Right ventricle myocardium inferior (tissue), 1 donor: ENCODE measurements at places on chromosomes 7 and 10.

DNA sequence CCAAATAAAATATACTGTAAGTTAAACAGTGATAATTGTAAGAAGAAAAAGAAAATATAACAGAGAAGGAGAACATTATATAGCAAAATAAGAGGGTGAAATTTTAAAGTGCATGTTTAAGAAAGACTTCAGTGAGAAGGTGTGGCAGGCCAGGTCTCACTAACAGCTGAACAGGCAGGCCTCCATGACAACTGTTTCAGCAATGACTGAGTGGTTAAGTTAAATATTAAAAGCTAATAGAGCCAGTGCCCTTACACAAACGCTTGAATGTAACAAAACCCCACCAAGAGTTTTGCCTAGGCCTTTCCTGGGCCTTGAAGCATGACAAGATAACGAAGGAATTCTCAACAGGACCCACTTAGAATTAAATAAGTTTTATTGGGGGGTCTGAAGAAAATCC, 32.6 kb downstream of the CFAP43 start:
- DNase-seq: no peak

- DNase-seq: no peak
Observed at GRCh38 chr10:59383908-59384307, 21.6 kb upstream of the FAM13C start.

GRCh38 chr10:125940515-125940914, 44.2 kb downstream of the FANK1 start:
- DNase-seq: no peak

DNA sequence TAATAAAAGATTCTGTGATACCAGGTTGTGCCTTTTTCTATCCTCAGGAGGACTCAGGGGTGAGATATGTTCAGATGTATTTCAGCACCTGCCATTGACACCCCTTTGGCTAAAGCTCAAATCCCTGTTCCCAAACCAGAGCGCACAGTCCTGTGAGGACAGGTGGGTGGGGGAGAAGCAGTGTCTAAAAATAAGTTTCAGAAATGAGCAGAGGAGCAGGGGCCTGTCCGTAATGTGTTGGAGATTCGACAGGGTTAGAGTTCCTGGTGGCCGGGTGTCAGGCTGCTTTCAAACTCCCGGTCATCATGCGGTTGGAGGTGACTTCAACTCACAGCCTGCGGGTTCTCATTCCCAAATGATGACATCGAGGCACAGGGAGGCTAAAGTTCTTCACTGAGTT, 211.5 kb downstream of the KLF6 start:
- no peak for DNase-seq

DNA sequence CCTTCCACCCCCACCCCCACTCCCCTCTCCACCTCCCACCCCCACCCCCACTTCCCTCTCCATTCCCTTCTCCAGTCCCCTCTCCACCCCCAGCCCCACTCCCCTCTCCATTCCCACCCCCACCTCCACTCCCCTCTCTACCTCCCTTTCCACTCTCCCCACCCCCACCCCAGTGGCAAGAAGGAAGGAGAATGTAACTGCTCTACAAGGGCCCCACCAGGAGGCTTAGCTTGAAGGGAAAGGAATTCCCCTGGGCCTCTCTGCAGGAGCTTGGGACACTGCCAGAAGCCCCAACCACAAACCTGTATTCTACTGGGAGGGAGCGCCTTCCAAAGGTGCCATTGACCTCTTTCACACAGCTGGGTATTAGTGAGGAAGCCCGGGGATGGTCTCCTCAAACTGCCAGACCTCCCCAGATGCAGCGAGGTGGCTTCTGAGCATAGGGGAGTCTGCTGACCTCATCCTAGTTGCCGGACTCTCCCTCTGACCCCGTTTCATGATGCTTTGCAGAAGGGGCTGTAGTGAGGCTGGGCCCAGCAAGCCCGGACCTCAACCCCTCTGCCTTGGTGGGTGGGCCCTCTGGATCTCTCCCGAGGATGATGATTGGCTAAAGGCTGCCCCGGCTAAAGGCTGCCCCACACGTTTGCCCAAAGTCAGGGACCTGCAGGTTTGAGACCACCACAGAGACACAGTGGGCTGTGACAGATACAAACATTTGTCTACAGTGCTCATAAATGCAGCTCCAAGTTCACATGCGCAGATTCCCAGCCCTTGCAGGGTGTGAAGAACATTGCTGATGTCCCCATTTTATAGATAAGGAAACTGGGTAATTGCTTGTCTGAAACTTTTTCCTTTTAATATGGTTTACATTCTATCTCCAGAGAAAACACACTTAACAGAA, 2.9 kb downstream of the DEPP1 start:
- peak; percentile 66 for DNase-seq

DNA sequence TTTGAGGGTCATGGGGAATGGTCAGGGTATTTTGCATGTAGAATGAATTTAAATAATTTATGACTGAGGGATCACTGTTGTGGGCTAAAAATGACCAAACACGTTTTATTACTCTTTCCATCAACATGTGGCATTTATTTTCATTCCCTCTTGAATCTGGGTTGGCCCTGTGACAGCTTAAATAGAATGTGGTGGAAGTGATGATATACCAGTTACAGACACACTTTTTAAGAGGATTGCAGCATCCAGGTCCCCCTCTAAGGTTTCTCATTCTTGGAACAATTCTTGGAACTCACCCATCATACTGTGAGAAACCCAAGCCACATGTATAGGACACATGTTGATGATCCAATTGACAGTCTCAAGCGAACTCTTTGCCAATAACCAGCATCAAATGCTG, 272.4 kb downstream of the ETV1 start:
- DNase-seq: no peak

DNA sequence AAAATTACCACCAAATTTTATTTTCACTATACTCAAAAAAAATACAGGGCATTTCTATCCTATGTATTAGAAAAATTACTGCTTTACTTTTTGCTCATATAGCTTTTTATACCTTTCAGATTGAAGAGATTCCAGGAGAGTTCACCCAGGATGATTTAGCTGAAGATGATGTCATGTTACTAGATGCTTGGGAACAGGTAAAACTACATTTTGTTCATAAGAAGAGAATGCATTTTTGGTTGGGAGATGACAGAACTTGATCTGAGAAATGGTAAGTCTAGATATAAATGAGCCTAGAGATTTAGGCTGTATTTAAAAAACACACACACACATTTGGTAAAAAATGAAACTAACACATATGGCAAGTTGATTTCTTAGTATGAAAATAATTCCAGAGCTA, 38.1 kb upstream of the ARL4A start:
- no peak for DNase-seq

DNA sequence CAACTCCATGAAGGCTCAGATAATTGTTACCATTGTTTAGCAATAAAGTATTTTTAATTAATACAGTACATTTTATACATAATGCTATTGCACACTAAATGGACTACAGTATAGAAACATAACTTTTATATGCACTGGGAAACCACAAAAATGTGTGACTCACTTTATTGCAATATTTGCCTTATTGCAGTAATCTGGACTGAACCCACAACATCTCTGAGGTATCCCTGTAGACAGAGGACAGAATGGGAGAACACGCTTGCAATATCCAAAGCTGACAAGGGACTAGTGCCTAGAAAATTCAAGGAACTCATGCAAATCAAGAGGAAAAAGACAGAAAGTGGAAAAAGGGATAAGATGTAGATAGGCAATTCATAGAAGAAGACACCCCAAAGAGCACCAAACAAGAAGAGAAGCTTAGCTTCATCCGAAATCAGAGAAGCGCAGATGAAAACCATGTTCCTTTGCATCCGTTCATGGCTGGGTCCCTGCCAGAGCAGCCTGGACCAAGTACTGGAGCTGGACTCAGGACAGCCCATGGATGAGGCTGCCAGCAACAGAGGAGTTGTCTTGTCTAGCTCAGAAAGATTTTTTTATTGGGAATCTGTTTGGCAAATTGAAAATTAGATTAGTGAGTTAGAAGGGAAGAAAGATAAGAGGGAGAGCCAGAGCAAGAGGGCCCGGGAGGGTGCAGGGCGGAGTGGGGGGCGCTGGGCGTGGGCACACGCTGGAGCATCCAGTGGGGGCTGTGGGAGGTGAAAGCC, 16.0 kb upstream of the GALNTL5 start:
- DNase-seq: no peak

DNA sequence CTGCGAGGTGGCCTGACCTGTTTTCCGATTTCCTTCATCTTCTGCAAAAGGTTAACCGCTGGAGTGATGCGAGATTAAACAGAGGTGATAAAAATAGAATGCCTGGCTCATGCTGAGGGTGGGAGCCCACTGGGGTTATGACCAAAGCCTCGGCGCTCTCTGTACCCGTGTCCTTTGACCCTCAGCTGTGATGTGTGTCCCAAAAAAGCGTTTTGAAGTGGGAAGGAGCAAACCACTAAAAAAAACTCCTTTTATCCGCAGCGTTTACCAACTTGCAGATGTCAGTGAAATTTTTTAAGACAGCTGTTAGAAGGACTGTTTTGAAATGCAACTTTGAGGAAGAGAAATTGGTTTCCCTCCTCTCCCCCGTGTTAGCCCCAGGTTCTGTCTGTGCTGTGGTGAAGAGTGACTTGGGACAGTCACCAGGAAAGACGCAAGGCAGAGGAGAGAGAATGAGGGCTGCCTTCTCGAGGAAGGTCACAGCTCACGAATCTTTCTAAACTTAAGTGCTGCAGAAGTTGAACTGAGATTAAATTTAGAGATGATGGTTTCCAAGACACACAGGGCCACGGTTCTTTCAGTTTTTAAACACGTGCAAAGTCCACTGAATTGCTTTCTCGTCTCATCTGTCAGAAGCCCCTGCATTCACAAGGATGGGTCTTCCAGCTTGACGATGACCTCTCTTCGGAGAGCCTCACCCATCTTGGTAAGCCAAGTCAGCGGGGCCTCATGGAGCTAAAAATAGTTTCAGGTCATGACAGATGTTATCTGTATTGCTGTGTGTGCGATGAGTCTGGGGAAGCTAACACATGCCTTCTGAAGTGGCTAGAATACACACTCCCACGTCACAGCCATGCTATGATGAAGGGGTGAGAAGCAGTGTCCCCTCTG, 27.6 kb downstream of the AMZ1 start:
- DNase-seq: no peak

DNA sequence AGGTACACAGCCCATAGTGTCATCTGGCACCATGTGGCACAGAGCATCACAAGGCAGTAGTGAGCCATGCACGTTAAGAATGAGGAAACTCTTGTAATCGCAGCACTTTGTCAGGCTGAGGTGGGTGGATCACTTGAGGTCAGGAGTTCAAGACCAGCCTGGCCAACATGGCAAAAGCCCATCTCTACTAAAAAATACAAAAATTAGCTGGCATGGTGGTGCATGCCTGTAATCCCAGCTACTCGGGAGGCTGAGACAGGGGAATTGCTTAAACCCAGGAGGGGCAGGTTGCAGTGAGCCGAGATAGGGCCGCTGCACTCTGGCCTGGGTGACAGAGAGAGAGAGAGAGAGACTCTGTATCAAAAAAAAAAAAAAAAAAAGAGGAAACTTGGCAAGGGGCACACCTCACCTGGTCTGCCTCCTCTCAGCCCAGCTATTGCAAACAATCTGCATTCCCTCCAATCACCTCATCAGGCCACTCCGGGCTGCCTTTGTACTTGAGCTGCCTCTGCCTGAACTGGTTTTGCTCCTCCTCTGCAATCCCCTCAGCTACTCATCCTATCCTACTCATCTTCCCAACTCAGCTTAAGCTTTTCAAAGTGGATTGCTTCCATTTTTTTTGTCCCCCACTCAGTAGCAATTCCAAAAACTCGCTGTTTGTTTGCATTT, 46.0 kb upstream of the OPTN start:
- DNase-seq: no peak

- DNase-seq: no peak
Observed at GRCh38 chr10:29084681-29085307, 204.1 kb upstream of the LYZL1 start.
